ENCODE measurements at places on chromosomes 3 and 15.

DNA sequence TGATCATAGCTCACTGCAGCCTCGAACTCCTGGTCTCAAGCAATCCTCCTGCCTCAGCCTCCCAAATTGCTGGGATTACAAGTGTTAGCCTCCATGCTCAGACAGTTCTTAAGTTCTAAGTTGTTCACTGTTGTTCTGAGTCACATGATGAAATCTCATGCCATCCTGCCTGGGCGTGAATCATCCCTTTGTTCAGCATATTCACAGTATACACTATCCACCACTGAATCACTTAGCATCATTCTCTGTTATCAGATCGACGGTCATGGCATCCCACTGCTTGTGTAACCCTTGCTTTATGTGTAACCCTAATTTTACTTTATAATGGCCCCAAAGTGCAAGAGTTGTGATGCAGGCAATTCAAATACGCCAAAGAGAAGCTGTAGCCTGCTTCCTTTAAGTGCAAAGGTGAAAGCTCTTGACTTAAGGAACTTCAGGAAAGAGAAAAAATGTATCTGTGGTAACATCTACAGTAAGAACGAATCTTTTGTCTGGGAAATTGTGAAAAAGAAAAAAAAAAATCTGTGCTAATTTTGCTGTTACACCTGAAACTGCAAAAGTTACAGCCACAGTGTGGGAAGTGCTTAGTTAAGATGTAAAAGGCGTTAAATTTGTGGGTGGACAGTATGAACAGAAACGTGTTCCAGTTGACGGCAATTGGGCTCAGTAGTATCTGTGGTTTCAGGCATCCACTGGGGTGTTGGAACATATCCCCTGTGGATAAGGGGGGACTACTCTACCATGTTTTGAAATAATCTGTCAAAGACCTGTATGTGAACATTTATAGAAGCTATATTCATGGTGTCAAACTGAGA is 80.6 kb downstream of the PCOLCE2 start:
- peak; percentile 84 for DNase-seq

DNA sequence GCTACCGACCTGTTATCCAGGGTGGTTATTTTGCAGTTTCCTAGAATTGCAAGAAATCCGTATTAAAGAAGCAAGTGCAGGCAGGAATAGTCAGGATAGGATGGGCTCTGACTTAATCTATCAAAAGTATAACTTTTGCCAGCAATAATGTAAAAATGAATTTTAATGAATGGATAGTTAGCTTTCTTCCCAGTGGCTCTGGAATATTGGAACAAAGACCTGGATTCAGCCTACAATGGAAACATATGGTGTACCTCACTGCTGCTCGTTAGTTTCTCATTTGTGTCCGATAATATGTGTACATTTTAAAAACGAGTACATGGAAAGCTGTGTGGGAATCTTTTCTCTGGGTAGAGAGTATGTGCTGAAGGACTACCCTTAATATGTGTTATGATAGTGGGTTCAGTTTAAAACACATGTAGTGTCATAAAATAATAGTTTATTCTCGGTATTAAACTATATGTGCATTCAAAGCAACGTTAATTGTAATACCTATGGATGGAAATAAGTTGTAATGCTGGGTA is 805 bp downstream of the SERPINI1 start:
- DNase-seq, result no peak

DNA sequence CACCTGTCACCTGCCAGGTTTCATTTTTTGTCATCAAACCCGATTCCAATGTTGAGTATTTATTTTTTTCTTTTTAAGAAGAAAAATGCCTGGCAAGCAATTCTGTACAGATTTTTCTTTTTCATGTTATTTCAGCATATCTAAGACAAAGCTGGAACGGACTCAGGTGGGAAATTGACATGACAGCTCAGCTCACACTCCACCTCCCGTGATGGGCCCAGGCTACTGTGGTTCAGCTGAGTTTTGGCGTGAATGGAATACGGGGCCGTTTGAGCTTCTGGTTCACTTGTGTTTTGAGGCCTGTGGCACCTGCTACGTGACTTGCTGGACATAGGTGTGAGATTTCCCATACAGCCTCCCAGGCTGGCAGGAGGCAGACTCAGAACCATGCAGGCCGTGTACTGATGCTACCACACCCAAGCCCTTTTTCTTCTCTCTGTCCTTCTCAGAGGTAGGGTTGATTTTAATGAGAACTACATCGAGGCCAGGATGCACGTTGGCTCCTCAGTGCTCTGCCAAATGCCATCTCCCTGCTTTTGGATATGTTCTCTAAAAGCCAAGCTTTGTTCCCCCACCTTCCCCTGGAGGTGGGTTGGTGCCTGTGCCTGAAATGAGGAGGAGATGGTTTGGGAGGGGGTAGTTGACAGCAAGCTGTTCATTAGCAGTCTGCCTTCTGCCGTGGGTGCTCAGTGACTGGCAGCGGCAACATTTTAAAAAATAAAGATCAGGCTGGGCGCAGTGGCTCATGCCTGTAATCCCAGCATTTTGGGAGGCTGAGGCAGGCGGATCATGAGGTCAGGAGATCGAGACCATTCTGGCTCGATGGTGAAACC is 48.7 kb downstream of the TRAK1 start:
- DNase-seq, result no peak

DNA sequence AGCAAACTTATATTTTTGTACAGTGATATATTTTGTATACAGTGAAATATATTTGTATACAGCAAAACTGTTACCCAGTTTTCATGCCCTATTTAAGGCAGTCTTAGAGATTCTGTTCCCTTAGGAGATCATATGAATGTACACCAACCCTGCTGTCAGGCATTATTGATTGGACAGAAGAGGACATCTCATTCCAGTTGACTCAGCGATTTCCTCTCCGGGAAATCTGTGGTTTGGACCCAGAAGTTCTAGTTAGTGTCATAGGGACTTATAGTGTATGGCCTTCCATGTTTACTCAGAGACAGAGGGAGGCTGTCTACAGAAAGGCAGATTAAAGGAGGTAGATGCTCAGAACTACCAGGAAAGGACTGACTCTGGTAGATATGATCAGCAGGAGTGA is 318.8 kb upstream of the KCNMB2 start:
- no peak for DNase-seq

- DNase-seq, result no peak
Observed at GRCh38 chr15:51202783-51203182, 108.1 kb upstream of the TNFAIP8L3 start.

DNA sequence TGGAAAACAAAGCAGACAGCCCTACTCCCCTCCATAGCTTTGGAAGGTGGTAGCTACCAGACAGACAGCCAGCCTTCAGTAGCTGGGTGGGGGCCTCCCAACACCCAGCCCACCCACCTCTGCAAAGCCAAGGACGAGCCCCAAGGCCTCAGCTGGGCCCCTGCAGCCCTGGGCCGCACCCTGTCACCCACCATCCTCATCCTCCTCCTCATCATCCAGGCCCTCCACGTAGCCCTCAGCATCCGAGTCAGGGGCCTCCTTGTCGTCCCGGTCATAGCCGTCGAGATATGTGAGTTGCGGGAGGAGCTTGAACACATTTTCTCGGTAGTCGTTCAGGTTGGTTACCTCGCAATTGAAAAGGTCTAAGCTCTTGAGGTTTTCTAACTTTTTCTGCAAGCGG is 36.5 kb downstream of the ANP32A start:
- DNase-seq, result no peak

- no peak for DNase-seq
Observed at GRCh38 chr3:143035466-143036211, 34.3 kb downstream of the U2SURP start.

Measured in Daoy (cell line).